IPS DF 19.7 (cell line): ENCODE measurements at places on chromosomes 12 and 14.
A peak's percentile ranks its signal among the peaks of the same experiment; 100 is the strongest.

DNA sequence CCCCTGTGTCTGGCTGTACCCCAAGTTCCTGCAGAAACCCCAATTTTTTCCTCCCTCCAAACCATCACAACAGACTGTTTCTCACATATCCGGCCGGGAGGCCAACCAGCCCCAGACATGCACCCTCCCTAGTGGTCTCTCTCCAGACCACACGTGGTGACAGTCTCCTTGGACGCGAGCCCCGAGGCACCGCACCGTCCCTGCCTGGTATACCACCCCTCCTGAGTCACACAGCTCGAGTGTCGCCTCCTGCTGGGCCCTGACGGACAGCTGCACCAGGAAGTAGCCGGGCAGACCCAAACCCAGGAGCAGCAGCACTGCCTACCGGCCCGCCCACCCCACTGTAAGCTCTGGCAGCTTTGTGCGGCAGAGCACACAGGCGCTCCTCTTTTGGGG is 97.4 kb downstream of the RFLNA start:
- no peak for DNase-seq

DNA sequence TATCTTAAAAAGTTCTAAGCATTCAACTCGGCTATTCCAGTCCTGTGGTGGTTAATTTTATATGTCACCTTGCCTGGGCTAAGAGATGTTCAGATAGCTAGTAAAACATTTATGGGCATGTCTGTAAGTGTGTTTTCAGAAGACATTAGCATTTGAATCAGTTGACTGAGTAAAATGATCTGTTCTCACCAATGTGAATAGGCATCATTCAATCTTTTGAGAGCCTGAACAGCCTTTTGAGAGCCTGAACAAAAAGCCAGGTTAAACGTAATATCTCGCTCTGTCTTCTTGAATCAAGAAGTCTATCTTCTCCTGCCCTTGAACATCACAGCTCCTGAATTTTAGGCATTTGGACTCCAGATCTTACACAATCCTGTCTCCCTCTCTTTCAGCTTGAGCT is 1266.1 kb downstream of the LRFN5 start:
- no peak for DNase-seq

- no peak for DNase-seq
Observed at GRCh38 chr12:45260104-45260815, 44.4 kb downstream of the ANO6 start.

DNA sequence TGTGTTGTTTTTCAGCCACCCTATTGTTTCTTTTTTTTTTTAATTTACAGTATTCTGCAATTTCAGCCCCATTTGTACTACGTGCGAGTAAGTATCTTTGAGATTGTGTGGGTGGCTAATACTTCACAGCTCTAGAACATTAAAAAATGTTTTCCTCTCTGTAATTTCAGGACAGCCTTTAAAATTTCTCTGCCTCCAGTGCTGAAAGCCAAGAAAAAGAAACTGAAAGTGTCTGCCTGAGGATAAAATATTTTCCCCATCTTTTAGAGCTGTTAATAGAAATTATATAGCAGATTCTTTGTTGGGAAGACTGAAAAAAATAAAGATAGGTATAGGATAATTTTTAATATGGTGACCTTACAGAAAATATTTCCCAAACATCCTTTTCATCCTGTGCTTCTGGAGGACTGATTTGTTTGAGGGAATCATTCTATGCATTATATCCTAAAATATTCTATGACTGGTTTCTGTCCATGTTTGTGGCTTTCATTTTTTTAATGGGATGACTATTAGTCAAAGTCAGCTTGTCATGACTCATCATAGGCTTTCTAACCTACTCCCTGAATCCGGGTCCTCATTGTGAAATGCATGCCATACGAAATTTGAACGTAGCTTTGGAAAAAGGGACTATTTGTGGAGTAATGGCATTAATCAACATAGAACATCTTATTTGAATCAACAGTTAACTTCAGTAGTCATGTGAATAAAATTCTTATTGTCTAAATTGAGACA is 10.8 kb upstream of the TCTN2 start:
- no peak for DNase-seq

DNA sequence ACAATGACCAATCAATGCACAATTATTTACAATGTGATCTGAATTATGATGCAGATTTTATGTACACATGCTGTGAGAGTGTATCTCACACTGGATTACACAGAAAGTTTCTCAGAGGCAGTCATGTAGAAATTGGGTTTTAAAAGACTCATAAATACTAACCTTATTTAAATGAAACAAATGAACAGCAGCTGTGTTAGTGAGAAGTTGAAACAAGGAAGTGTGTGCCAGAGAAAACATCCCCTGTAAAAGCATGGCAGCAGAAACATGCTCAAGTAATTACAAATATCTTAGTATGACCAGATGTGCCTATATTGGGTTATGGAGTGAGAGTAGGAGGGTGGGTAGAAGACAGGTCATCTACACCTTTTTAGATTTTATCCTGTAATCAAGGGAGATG is 723.7 kb downstream of the C12orf50 start:
- DNase-seq, result no peak

DNA sequence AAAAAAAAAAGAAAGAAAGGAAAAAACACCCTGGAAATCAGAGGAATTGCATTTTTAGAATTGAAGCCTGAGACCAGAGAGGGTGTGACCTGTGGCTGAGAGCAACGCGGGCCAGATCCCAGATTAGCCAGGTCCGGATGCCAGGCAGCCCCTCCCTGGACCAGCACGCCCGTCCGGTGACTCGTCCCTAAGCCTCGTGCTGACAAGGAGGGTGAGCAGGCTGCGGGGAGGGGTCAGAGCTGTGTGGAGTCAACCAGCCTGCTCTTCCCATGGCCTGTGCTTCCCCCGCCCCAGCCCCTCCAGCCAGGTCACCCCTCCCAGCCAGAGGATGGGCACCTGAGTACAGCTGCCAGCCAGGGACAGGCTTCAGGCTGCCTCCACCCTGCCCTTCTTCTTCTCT is 4.2 kb upstream of the KLC1 start:
- DNase-seq, result no peak

GRCh38 chr12:2923057-2923456 is 32.4 kb downstream of the TULP3 start:
- no peak for DNase-seq

- no peak for DNase-seq
Observed at GRCh38 chr12:57905812-57906475, 35.4 kb upstream of the ATP23 start.

DNA sequence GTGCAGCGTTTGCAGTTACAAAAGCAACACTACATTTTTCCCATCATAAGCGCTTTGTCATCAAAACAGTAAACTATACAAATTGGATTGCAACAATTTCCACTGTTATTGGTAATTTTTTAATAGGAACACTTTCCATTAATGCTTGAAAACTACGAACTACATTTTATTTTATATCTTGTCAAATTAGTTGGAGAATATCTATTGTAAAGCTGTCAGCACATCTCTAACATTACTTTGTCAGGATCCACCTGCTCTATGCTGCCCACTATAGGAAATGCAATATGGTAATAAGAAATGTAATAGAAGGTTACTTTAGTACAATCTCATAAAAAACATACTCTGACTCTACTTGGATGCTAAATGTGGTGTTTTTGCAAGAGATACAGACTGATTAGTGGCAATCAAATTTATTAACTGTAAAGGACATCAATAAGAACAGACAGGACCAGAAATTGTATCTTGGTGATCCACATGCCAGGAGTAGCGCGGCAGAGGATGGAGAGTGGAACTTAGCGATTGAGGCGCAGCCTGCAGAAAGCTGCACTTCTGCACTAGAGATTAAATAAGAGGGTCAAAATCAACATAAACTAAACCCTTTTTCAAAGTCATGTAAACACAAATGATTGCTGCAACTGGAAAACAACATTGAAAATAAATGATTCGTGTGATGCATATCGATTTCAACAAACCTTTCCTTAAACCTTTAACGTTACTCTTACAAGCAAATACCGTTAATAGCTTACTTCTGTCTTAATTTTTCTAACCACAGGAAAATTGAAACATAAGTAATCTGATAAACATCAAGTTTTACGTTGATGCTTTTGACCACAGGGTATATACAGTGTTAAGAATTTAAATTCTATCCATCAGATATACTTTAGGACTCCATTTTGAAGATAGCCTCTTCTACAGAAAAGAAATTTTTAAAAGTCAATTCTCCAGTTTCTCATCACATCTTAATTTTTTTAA is 3.6 kb upstream of the ARID2 start:
- DNase-seq, result no peak

- DNase-seq, result peak; percentile 47
Observed at GRCh38 chr12:106865683-106866082, 90.0 kb upstream of the TMEM263 start.

DNA sequence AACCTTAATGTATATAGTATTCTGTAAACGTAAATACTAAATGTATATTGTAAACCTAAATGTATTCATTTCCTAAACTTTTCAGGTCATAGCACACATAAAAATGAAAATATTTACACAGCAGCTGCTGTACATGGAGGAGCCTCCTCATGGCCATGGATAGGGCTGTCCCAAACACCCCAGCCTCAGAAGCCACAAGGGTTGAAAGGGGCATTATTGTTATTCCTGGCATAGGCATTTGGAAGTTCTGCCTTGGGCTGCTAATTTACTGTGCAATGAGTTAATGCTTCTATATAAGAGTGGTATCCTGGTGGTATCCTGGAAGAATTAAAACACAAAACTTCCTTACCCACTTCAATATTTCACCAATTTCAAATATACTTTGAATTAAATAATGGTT is 159.4 kb downstream of the SLC5A8 start:
- no peak for DNase-seq

- DNase-seq, result no peak
Observed at GRCh38 chr12:32332446-32332845, 66.9 kb upstream of the FGD4 start.

DNA sequence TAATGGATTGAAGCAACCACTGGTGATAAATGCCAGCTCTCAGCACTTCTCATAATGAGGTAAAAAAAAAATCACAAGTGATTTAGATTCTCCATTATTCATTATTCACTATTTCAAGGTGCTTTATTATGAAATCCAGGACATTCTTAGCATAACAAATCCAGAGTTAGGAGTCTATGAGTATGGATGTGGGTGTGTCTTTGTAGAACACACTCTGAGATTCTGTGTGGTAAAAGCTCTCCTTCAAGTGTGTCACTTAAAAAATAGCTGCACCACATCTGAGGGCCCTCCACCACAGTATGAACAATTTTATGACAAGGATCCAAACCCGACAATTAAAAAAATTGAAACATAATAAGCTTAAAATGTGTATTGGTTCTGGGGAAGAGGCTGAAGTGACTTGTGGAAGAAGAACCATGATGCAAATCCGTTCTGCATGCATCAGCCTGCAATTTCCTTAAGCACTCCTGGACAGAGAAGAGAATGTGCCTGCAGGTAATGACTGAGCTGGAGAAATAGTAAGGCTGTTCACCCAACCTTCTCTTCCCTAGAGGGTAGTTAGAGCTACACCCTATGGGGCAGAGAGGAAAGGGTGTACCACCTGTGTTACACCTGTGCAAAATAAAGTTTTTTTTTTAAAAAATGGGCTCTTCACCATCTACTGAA is 488.5 kb upstream of the MGAT4C start:
- DNase-seq, result no peak

- no peak for DNase-seq
Observed at GRCh38 chr12:2009623-2010022, 5.4 kb upstream of the DCP1B start.

DNA sequence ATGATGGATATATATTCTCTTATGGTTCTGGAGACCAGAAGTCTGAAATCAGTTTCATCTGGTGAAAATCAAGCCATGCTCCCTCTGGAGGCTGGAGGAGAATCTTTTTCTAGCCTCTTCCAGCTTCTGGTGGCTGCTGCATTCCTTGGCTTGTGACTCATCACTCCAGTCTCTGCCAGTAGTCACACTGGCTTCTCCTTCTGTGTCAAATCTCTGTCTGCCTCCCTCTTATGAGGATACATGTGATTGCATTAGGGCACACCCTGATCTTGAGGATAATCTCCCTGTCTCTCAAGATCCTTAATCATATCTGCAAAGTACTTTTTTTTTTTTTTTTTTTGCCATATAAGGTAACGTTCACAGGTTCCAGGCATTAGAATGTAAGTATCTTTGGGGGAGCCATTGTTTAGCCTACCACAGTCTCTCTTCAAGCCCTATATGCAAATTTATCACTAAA is 17.7 kb downstream of the DNAL1 start:
- DNase-seq, result peak; percentile 67
